ENCODE measurements at places on chromosomes 5 and 9.

- DNase-seq = peak; percentile 36
- H3K4me1 ChIP-seq = no peaks in the 10 kb centered on the region
- no peaks in the 10 kb centered on the region for H3K36me3 ChIP-seq
- no peak overlapping the region for H3K27ac ChIP-seq
Measured at GRCh38 chr5:2196416-2196815, 313.7 kb upstream of the IRX4 start.

DNA sequence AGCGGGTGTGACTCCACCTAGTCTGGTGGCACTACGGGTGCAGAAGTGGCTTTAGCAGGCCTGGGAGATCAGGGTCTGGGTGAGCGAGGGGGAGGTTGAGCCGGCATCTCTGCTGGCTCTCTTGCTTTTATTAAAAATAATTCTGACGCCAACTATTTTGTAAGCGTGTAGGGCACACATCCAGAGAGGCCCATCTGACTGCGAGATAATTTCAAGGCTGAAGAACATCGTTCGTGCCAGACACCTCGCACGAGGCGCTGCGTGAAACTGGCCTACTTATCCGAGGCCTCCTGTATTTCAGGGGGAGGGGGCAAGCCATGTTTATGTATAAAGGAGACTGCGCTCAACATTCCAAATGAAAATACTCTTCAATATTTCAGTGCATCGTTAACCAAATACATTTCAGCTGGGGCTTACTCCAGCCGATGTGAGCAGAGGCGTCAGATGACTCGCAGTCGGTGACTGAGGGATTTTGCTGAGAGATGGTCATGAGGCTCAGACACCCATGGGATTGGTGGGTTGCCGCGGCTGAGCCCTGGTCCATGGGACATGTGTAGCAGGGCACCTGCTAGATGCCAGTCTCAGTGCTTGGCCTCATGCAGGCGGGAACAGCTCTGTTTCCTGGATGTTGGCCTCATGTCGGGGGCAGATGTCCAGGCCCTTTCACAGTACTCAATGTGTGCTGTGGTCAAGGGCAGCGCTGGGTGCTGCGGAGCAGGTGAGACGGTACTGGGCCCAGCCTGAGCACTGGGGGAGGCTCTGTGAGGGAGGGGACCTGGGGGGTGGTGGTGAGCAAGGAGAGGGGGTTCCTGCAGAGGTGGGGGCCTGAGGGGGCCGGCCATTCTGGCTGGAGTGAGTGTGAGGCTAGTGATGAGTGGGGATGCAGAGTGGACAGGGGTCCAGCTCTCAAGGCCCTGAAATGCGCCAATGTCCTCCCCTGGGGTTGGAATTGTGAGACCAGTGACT, 201.5 kb downstream of the DAB2IP start:
- H3K4me3 ChIP-seq = no peak overlapping the region
- peak; percentile 84 for DNase-seq
- H3K27ac ChIP-seq = peak overlapping the region; percentile 72
- no peaks in the 10 kb centered on the region for H3K36me3 ChIP-seq
- no peaks in the 10 kb centered on the region for H3K27me3 ChIP-seq
- no peaks in the 10 kb centered on the region for H3K4me1 ChIP-seq

DNA sequence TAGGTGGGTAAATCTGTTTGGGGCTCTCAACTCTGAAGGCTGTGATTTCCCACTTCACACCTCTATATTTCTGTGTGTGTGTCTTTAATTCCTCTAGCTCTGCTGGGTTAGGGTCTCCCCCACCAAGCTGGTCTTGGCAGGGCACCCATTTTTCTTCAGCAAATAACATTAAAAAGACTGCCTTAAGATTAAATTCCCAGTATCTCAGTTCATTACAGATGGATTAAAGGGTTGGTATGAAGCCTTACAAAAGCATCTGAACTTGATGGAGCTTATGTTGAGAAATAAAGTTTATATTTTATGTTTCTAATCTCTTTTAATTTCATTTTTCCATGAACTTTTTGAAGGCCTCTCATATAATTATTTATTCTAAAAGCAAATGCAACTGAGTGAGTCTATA, 11.7 kb downstream of the PCAT7 start:
- DNase-seq = no peak
- no peaks in the 10 kb centered on the region for H3K4me1 ChIP-seq
- no peaks in the 10 kb centered on the region for H3K36me3 ChIP-seq
- H3K27me3 ChIP-seq = no peaks in the 10 kb centered on the region

- no peaks in the 10 kb centered on the region for H3K36me3 ChIP-seq
- no peak for DNase-seq
- H3K27ac ChIP-seq = no peak overlapping the region
- no peak overlapping the region for H3K4me3 ChIP-seq
Measured at GRCh38 chr5:125969814-125970171, 453.4 kb upstream of the GRAMD2B start.

DNA sequence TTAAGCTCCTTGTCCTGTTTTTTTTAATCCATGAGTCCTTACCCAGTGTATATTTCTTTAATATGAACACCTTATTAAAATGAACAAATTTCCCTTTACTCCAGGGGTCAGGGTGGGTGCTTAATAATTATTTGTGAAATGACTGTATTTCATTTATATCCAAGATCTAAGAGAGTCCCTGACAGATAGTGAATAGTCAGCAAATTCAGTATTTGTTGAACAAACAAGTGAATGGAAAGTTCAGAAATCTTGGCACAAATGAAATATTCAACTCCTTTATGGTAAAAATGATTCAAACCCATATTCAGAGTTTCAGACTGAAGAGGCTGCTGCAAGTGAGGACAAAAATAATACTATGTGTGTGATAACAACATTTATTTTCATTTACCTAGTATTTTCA, 59.9 kb downstream of the ASTN2 start:
- no peaks in the 10 kb centered on the region for H3K4me1 ChIP-seq
- no peaks in the 10 kb centered on the region for H3K27me3 ChIP-seq
- H3K4me3 ChIP-seq = no peak overlapping the region
